Left kidney (tissue), 8 donors: ENCODE measurements at places on chromosomes 13 and 19.

GRCh38 chr19:1395194-1396018 lies 5.9 kb downstream of the GAMT start:
- no peak for DNase-seq

DNA sequence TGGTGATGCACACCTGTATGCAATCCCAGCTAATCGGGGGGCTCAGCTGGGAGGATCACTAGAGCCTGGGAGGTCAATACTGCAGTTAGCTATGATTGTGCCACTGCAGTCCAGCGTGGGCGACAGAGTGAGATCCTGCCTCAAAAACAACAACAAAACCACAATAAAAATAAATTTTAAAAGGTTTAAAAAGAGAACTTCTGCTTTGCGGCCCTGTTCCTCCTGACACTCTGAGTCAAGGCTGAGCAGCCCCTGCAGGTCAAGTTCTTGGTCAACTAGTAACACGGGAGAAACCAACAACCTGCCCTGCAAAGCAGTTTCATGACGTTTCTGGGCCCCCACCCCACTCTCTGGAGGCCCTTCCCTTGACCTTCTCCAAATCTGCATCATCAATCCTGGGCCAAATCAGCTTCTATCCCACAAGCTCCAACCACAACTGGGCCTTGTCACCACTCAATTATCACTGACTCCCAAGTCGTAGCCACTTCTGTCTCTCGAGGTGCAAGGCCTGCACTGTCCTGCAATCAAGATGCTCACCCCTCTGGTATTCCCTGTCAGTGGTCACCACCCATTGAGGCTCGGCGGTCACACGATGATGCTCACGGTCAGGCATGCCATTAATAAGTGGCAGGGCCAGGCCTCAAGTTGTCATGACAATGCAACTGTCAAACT lies 7.5 kb downstream of the ELAVL1 start:
- no peak for DNase-seq

DNA sequence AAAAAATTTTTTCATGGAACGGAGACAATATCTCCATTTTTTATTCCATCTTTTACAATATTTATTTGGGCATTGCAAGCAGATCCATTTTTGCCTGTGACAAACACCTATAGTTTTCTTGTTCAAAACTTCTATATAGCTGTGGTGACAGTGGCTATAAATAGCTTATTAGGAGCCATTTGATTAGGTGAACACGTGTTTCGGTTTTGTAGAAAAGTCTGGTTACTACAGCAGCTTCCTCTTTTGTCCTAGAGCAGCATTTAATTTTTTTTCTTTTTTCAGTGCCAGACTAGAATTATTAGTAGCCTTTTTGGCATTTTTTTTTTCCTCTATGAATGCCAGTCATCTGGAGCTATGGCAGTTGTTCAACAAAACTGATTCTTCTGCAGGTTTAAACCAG lies 123.5 kb downstream of the RXFP2 start:
- no peak for DNase-seq

DNA sequence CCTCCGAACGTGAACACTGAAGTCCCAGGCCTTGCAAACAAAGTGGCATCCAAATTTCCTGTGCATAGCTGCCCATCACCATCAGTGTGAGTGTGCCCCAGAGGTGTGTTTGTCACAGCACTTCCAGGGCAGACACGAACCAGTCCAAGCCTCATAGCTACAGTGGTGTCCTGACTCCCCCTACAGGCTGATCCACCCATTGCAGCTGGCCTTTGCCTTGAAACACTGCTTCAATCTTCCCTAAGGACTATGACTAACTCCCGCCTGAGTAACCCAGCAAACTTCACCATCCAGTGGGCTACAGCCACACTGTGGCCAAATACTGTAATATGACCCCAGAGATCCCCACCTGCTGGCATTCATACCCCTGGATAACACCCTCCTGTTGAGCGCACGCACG lies 3.9 kb downstream of the ZNF266 start:
- no peak for DNase-seq
